ENCODE measurements at places on chromosomes 7 and 10.

- no peak for DNase-seq
These were observed 31.5 kb downstream of the EPC1 start for GRCh38 chr10:32315424-32315823.

DNA sequence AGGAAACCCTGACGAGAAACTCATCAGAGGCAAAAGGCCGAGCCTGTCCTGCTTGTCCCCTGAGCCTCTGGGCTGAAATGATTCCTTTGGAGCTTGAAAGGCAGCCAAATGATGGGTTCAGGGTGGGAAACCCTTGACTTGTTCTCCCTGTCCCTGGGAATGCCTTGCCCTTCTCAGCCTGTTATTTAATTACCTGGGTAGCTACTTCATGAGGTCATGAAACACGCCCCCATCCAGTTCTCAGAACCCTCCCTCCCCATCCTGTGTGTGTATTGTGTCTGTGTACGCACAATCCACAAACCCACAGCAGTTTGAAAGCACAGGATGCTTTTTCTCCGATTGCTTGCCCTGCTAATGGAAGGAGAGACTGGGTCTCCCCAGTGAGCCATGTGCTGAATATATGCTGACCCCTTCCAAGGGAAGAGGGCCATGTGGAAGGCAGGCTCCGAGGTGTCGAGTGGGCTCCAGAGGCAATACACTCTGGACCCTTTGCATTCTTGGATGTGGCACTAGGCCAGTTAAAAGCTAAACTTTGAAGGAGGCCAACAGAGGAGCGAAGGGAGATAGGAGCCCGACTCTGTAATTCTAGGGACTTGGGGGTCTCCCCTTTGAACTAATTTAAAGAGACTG is 10.6 kb downstream of the DUSP5 start:
- DNase-seq = no peak

DNA sequence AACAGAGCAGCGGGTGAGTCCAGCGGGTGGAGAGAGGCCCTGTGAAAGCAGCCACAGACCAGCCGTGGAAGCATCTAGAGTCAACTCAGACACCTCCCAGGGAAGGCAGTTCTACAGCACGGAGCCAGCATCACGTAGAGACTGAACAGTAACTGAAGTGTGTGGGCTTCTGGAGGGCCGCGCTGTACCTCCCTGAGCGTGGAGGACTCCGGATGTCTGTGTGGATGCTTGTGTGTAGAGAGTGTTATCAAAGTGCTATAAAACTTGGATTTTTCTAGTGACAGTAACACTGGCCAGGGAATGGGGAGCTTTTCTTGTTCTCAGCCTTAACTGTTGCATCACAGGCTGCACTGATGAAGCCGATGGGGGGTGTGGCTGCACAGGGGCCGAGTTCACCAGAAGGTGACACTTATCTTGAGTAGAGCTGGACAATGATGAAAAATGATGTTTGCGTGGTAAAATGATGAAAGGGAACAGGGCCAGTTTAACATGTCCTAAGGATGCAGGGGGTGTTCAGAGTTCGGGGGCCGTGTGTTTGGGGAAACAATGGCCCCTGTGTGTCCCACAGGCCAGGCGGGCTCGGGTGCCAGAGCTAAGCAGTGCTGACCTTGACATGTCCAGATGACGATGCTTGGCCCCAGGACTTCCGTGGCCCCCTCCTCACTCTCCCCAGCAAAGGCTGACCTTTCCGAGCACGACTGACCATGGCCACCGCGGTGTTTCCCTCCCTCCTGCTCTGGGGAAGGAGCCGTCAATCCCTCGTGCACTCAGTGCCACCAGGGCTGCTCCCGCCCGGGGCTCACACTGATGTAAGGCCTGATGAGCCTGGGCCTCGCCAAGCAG is 21.9 kb downstream of the MNX1 start:
- no peak for DNase-seq

DNA sequence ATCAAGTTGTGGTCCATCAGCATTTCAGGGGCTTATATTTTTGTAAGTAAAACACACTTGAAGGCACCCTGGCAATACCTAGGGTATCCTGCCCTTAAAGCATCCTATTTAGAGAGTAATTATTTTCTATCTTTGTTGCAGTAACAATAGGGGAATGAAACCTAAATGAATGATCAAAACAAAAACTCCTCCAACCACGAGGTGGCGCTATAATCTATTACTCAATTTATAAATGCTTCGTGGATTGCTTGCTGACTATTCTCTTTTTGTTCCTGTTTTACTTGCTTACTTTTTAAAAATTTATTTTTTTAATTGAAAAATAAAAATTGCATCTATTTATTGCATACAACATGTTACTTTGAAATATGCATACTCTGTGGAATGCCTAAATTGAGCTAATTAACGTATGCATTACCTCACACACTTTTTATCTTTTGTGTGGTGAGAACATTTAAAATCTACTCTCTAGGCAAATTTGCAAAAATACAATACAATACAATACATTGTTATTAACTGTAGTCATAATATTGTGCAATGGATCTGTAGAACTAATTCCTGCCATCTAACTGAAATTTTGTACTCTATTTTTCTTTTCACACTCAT is 147.7 kb upstream of the BMPER start:
- no peak for DNase-seq

DNA sequence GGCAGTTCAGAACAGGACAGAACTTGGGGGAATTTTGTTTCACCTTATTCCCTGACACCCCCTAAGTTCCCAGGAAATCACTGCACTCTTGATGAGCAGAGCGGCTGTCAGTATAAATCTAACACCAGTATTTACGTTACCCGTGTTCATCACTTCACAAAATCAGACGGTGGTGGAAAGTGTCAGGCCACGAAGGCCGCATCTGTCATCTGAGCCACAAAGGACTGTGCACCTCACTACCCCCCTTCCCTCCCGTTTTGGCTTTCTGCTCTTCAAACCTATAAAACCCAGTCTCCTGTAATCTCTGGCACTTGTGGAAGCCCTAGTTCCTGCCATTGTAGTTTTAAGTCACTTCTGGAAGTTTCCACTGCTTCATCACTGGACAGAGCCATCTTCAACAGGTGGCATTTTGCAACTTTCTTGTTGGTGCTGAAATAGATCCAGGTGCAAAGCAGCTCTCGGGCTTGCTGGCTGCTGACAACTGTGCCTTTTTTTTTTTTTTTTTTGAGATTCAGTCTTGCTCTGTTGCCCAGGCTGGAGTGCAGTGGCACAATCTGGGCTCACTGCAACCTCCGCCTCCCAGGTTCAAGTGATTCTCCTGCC is 9.5 kb downstream of the ZFAND2A start:
- DNase-seq = no peak

DNA sequence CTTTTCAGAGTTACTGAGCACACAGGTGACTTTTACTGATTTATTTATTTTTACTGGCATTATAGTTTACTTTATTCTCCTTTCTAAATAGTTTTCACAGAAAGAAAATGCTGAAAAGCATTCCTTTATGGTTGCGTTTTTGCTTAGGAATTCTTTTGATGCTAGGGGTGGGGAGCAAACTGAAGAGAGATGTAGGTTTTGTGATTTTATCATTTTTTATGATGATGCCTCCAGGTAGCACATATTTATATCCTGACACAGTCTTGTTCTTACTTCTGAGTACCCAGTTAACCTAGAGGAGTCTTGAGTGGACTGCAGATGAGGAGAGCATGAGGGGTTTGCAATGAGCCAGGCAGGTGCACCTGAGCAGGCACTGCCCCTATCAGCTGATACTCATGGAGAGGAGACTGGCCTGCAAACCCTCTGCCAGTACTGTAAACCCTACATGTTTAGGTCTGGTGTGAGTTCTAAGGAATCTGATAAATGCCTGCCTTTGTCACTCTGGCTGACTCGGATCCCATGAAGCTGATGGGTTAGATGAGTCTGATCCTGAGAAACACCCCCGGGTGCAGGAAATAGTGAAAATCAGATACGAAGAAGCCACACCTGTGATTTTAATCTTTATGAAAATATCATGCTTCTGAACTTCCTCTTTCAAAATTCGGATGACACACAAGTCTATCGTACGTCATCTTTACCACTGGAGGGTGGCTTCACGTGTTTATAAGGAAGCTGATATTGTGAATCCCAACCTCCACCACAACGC is 302.9 kb downstream of the WDR37 start:
- no peak for DNase-seq

DNA sequence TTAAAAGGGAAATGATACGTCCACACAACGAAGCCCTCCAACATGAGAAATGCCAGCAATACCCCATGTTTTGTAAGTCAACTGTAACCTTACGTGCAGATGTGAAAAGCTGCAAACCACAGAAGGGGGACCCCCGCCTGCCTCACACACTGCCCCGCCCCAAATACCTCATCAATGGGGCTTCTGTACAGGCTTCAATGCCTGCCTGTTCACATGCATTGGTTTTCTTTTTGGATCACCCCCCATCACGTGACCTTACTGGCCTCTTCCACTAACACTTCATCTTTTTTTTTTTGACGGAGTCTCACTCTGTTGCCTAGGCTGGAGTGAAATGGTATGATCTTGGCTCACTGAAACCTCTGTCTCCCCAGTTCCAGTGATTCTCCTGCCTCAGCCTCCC is 224.0 kb downstream of the TNS3 start:
- DNase-seq = no peak

- DNase-seq = no peak
These were observed 137.4 kb downstream of the TNS3 start for GRCh38 chr7:47444376-47445098.

GRCh38 chr10:35339942-35340341 is 3.6 kb downstream of the CCNY start:
- DNase-seq = no peak

Data from GOT3 (cell line).